ENCODE measurements at places on chromosomes 16 and 17.
A peak's percentile ranks its signal among the peaks of the same experiment; 100 is the strongest.

DNA sequence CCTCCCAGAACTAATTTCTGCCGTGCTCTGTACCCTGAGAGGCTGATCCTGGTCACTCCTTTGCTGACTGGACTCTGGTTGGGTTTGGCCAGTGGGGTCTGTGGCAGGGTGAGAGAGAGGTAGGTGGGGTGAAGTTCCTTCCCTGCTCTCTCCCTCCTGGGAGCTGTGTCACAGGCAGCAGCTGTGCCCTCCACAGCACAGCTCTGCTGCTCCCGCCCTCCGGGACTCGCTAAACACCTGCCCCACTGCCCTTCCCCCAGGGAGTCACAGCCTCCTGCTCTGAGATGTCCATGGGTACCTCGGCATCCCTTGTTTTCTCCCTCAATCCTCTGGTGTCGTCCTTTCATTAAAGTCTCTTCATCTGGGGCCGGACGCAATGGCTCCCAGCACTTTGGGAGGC, 66.4 kb downstream of the SRCIN1 start:
- no peak for DNase-seq

DNA sequence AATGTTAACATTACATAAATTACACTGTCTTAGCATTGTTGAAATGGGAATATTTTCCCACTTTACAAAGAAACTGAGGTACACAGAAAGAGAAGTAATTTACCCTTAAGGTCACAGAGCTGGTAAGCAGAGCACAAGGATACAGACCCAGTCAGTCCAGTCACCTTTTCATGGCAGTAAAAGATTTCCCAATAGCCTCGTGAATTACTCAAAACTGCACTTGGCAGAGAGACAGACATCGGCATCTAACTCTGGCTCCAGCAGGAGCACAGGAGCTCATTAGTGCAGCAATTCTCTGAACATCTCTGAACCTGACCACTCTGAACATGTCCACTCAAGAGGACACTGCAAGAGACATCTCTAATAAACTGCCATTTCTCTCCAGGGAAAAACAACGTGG, 3.1 kb downstream of the TEX2 start:
- DNase-seq, result no peak

DNA sequence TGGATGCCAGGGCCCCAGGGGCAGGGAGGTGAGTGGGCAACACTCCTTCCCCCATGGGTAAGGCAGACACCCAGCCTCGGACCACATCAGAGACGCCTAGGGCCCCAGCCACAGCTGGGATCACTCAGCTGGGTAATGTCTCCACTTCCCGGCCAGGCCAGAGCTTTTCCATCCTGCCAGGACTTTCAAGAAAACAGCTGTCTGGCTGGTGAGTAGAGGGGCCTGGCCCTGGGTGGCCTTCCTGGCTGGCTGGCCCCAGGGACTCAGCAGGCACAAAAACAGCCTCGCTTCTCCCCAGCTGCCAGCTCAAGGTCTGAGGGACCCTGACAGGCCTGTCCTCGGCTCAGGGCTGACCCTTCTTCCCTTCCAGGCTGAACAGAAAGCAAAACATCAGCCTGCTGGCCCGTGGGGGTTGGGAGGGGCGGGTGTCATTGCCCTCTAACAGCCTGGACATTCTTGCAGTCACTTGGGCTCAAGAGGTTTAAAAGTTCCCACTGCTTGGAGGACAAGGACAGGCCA, 45.3 kb upstream of the JPH3 start:
- no peak for DNase-seq

DNA sequence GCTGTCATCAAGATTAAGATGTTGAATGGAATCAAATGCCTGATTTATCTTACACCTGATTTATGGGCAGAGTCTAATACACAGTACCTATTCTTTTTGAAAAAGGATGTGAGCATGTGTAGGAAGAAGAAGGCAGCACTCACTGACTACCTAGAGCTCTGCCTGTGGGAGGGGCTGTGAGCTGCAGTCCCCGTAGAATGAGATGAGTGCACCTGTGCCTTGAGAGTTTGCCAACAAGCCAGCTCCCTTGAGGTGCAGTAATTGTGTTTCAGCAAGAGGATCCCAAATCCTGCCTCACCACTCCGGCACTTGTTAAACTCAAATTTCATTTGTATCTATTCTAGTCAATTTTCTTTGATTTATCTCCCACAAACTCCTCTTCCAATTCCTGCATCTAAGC, 46.0 kb downstream of the CDH11 start:
- no peak for DNase-seq

DNA sequence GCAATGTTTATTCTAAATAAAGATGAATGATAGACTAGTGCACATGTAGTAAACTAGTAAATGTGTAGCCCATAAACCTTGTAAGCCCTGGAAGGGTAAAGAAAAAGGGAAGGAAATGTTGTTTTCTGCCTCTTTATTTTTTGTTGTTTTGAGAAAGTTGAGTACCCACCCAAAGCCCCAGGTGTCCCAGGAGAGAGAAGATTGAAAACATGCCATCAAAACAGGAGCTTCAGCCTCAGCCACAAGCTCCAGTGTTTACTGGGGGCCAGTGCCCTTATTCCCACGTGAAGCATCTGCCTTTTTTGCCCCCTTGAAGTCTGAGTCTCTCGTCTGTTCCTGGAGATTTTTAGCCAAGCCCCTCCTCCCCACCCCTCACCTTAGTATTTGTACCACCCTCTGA, 121.5 kb downstream of the PRKCB start:
- no peak for DNase-seq

DNA sequence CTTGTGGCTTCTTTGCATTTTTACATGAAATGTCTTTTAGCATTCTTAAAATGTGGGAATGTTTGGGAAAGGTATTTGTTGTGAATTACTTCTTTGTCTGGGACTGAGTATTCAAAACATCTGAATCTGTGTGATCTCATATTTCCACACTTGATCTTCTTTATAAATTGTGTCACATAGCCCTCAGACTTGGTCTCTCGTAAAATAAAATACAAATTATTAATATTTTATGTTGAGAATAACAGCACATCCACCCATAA, 81.9 kb downstream of the TUBD1 start:
- no peak for DNase-seq

DNA sequence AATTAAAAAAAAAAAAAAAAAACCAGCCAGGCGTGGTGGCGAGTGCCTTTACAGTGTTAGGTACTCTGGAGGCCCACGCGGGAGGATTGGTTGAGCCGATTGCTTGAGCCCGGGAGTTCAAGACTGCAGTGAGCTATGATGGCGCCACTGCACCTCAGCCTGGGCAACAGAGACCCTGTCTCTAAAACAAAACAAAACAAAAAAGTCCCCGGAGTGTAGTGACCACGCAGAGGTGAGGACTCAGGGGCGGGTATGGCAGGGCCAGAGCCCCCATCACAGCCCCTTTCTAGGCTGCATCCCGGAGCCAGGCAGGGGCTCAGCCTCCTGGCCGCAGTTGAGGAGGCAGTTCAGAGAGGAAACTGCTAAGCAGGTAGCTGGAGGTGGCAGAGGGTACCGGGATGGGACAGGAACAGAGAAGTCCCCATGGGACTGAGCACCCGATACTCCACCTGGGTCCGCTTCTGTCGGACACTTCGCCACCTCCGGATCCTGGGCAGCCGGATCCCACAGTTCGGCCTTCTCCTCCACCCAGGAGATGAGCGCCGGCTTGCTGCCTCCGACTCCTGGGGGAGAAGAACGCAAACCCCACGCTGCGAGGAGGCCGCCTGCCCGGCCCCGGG, 800 bp downstream of the ZNF747 start:
- DNase-seq, result peak; percentile 53

- DNase-seq, result no peak
Measured at GRCh38 chr17:61335845-61336655, 63.6 kb upstream of the TBX2 start.

DNA sequence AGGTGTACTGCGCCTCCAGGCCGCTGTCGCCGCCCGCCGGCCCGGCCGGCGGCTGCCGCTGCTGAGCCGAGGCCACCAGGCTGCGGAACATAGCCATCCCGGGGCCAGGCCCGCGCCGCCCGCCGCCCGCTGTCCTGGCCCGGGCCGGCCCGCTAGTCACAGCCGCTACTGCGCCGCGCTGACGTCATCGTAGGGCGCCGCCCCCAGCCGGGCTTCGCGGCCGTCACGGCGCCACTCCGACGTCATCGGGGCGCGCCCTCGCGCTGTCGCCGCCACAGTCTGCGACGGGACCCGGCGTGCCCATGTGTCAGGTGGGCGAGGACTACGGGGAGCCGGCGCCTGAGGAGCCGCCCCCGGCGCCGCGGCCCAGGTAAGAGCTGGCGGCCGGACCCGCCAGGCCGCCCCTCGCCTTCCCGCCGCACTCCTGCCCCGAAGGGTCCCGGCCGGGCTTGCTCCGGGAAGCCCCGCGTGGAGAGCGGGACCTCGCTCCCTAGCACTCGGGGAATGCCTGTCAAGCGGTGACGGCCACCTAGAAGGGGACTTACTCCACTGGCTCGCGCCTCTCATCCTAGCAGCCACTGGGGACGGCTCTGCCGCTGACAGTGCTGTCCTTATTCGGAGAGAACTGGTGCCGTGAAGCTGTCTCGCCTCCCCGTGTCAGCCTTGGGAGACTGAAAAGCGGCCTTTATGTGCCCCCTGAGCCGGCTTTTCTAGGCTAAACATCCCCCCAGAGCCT, at the start of the genes CTU2 and RNF166:
Gene CTU2, plus strand, starts transcription at position 275 of the 736 bp plus-strand sequence. Its CDS starts 28 bp downstream, at position 303.
Gene RNF166, minus strand, starts transcription at position 180 of the 736 bp plus-strand sequence. Its CDS starts 83 bp downstream, at position 97.
- DNase-seq, result peak; percentile 95

GRCh38 chr16:1538804-1539520, 5.5 kb downstream of the TMEM204 start:
- peak; percentile 45 for DNase-seq

DNA sequence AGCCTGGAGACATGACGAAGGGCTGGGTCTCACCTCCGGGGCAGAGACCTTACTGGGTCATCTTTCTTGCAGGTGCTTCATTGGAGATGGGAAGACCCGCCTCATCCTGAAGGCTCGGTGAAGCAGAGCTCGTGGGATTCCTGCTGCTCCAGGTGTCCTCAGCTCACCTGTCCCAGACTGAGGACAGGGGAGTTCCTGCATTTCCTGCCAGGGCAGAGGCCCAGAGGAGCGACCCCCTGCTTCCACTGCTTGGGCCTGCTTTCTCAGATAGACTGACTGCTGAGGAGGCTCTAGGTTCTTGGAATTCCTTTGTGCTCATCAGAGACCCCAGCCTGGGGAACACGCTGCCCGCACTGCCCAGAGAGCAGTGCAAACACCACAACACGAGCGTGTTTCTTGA, 11.6 kb downstream of the AQP8 start:
- DNase-seq, result no peak

- DNase-seq, result no peak
Measured at GRCh38 chr17:17117923-17118322, 75.7 kb downstream of the MPRIP start.

DNA sequence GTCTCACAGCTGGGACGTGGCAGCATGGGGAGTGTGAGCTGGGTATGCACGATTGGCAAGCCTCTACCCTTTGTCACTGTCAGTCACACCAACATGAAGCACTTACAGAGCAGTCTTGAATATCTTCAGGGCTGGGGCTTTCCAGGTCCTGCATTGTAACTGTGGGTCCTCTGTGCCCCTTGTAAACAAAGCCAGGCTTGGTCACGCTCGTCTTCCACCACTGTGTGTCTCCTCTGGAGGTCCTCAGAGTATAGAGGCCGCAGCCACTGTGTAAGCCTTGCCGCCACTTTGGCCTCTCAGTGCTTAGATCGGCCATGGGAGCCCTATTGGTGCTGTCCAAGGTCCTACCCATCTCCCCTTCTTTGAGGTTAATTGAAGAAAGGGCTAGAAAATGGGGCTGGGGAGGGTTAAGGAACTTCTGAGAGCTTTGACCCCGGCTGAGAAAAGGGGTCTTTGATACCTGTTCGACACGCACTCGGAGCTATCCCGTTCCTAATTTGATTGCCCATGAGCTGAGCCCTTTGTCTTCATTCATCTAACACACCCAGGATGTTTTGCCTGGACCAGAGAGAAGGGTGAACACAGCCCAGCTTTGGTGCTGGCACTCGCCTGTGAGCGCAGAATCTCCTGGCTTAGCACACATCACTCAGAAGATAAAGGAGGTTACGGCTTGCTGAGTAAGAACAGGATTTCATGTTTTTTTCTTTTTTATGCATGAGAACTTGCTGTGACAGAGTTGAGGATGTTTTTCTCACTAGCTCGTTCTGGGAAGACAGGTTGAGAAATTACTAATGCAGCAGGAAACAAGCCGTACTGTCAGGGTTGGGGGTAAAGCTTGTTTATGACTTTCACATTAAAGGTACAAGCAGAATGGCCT, 267.9 kb downstream of the CPPED1 start:
- peak; percentile 72 for DNase-seq

DNA sequence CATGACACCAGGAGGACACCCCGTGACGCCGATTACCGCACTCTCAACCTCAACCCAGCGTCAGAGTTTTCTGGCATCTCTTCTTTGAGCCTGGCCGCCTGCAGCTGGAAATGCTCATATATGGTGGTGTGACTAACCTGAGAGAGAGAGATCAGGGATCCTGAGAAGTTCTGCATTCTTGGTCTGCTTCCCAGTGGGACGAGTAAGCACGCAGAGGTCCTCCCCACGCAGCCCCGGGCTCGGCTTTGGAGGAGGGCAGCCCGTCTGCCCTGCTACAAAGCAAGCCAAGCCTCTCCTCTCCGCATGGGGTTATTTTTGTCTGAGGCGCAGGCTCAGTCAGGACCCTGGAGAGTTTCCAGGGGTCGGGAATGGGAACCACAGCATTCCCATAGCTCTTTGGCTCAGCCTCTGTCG, 16.5 kb downstream of the CRISPLD2 start:
- no peak for DNase-seq

DNA sequence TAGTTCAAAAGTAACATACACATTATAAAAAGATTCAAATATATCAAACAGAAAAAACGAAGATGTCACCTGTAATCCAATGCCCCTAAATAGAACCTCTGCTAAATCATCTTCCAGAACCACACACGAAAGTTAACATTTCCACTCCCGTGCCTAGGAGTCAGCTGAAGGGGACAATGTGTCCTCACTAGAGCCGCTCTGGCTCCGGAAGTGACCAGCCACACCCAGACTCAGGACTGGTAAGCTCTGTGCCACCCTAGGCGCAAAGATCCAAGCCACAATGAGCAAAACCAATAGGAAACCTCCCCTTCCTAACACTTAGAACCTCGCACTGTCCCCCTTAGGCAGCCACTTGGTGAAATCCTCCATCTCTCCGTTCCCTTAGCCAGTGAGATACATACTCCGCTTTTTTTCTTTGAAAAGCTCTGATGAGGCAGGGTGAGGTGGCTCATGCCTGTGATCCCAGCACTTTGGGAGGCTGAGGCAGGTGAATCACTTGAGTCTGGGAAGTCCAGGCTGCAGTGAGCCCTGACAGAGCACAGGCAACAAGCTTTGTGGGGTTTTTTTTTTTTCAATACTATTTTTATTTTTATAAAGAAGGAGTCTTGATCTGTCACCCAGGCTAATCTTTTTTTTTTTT, 11.8 kb downstream of the CTRB1 start:
- DNase-seq, result no peak

DNA sequence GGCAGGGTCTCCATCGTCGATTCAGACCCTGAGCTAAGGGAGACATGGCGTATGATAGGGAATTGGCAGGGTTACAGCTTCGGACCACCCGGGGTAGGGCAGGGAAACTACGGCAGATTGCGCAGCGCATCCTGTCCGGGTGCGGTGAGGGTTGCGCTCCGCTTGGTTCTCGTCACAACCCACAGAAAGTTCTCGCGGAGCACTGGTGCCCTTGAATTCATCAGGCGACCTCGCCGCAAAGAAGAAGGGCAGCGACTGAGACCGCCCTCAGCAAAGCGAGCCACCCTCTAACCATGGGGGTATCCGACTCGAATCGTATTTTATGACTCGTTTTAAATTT, 1.2 kb downstream of the HS3ST3B1 start:
- peak; percentile 75 for DNase-seq

- DNase-seq, result peak; percentile 60
Measured at GRCh38 chr16:55701442-55702319, 45.9 kb downstream of the SLC6A2 start.

GRCh38 chr17:15171167-15172047, 93.7 kb downstream of the PMP22 start:
- DNase-seq, result peak; percentile 59

GRCh38 chr17:33071656-33072055, 80.0 kb downstream of the SPACA3 start:
- no peak for DNase-seq

Measured in activated CD4-positive, alpha-beta T cell treated with anti-CD3 and anti-CD28 coated beads for 48 hours (primary cell).